Activated CD8-positive, alpha-beta T cell treated with anti-CD3 and anti-CD28 coated beads for 36 hours (primary cell): ENCODE measurements at places on chromosomes 13 and 19.
A peak's percentile ranks its signal among the peaks of the same experiment; 100 is the strongest.

DNA sequence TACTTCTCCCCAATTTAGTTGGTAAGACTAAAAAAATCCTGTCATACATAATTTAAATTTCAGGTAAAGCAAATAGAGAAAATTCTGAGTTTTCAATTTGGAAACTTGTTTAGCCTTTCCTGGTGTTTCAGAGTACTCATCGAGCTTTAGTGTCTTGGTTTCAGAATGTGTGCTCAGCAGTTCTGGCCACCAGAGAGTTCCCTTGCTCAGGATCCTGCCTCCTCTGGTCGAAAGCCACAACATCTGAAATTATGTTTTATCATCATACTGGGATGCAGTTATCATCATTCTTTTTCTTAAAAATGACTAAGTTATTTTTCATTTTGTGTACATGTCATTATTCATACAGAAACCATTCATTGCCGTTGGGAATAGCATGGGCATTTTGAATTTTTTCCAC lies 263.2 kb upstream of the SPRY2 start:
- DNase-seq, result no peak

GRCh38 chr13:27161423-27161822 lies 10.2 kb downstream of the USP12 start:
- DNase-seq, result no peak

GRCh38 chr19:45451131-45451849 lies 16.5 kb upstream of the FOSB start:
- peak; percentile 60 for DNase-seq

DNA sequence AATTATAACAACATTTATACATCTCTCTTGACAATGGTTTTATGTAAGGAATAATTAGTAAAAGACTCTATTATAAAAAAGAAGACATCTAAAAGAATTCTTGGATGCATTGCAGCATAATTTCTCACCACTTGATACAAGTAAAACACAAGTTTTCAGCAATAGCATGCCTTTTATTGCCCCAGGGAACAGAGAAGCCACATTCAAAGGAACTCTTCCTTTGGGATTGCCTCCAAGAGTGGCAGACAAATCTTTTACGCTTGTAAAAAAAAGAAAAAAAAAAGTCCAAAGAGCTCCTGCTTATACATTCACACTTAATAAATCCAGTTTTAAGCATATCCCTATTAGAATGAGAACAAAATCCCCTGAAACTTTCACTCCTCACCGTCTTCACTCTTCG lies 2357.8 kb upstream of the PCDH20 start:
- DNase-seq, result no peak

GRCh38 chr13:24145240-24145639 lies 15.3 kb upstream of the SPATA13 start:
- no peak for DNase-seq

GRCh38 chr19:18995804-18996241 lies 37.5 kb downstream of the SUGP2 start:
- peak; percentile 30 for DNase-seq

- no peak for DNase-seq
These were observed 2.1 kb downstream of the ZNF91 start for GRCh38 chr19:23393121-23393520.

DNA sequence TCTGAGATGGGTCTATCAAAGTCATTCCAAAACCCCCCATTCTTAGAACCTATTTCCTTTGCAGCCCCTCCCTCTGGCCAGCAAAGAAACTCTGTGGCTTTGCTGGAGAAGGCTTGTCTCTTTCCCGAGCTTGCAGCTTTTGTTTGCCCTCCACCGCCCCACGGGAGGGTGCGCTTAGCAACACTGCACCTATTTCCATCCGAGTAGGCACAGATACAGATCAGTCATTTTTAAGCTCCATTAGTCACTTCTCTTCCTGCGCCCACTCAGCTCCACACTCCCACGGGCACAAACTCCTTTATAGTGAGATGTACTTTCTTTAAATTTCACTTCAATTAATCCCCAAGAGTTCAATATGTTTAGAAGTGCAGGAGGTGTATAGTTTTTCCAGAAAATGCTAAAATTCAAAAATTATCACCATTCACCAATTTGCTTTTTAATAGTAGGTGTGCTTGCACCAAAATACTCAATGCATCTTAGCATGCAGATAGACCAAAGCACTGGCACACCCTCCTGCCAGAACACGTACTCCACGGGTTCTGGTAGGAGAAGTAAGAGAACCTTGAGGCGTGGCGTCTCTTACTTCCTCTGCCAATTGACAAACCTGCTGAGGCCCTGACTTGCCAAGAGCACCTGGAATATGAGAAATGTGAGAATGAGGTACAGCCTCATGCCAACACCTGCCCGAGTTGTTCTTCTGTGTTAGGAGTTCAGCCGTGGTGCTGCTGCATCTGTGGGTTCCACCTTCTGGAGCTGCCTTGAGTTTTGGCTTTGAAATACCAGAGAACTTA lies 183.7 kb downstream of the TEX29 start:
- DNase-seq, result no peak

GRCh38 chr13:106281426-106281825 lies 254.0 kb downstream of the EFNB2 start:
- no peak for DNase-seq

DNA sequence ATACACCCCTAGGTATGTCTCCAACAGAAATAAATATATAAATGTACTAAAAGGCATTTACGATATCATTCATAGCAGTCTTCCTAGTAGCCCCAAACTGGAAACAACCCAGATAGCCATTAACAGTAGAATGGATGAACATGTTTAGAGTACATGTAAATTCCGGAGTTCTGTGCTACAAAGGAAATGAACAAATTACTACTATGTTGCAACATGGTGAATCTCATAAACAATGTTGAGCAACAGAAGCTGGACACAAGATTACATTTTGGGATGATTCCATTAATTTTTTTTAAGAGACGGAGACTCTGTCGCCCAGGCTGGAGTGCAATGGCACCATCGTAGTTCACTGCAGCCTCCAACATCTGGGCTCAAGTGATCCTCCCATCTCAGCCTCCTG lies 5.9 kb upstream of the SLC7A10 start:
- DNase-seq, result no peak

DNA sequence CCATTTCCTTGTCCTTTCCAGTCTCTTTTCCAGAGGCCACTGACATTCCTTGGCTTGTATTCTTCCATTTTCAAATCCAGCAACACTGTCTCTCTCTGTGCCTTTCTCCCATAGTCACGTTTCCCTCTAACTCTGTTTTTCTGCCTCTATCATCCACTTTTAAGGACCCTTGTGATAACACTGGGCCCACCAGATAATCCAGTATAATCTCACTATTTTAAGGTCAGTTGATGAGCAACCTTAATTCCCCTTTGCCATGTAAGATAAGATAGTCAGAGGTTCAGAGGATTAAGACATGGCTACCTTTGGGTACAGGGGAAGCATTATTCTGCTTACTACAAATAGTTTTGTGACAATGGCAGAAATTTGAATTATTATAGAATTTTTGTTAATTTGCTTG lies 45.7 kb upstream of the N4BP2L1 start:
- DNase-seq, result no peak

DNA sequence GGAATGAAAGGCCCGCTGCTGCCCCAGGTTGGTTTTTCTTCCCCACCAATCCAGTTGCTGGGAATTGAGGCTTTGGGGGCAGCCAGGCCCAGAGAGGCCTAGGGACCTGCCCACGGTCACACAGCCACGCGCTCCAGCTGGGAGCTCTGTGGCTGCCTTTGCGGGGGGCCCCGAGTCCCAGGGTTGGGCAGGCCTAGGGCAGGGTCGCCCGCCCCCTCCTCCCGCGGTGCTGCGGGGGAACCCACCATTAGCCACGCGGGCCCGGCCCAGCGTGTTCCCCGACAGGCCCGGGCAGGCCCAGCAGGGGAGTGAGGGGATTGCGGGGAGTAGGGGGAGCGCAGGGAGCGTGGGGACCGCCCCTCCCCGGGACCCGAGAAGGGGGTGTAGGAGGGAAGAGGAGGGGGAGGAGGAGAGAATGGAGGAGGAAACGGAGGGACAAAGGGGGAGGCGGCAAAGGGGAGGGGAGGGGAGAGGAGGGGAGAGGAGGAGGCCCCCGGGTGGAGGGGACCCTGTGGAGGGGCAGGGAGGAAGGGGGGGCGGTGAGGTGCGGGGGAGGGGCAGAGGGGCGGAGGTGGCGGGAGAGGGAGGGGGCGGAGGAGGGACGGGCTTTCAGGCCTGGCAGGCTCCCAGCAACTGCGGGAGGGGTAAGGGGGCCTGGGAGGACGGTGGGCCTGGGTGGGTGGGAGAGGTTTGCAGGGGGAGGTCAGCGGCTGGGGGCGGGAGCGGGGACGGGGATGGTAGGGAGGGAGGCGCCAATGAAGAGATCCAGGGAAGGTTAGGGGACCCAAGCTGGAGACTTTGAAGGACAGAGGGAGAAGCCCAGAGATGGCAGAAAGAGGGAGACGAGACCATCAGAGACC lies 12.9 kb upstream of the TLE2 start:
- DNase-seq, result no peak
